Putamen (tissue), 1 donor: ENCODE measurements at places on chromosomes 7 and 10.

- no peak for DNase-seq
Measured at GRCh38 chr10:100984672-100985177, 2.6 kb downstream of the MRPL43 start.

DNA sequence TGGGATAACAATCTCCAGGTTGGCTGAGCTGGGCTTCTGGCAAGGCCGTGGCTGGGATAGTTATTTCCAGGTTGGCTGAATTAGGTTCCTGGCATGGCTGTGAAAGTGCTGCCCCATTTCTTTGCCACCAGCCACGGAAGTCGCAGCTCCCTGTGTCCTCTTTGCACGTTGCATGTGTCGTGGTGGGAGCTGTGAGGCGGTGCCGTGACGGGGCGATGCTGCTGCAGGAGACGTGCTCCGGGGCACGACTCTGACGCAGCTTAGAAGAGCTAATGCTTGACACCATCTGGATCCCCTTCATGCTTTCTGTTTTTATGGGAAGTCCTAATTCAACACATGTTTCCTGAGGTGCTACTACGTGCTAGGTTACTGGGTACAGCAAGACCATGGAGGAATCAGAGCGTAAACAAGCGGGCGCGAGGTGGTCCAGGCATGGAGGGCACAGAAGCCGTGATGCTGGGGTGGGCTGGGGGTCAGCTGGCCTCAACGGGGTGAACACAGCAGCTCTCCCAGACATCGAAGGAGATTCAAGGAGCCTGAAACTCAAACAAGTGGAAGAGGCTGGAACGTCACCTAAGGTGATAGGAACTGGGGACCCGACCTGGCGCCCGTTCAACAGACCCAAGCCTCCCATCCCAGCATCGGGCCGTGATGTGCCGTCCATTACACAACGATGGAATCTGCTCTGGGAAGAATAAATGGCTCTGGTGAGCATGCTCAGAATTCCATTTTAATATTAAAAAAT lies 407.1 kb downstream of the DNAJB6 start:
- DNase-seq: no peak

- no peak for DNase-seq
Measured at GRCh38 chr7:49776994-49777393, 3.6 kb downstream of the VWC2 start.

- no peak for DNase-seq
Measured at GRCh38 chr7:12296051-12296570, 85.0 kb downstream of the TMEM106B start.

GRCh38 chr7:95766657-95767056 lies 5.7 kb upstream of the DYNC1I1 start:
- no peak for DNase-seq

DNA sequence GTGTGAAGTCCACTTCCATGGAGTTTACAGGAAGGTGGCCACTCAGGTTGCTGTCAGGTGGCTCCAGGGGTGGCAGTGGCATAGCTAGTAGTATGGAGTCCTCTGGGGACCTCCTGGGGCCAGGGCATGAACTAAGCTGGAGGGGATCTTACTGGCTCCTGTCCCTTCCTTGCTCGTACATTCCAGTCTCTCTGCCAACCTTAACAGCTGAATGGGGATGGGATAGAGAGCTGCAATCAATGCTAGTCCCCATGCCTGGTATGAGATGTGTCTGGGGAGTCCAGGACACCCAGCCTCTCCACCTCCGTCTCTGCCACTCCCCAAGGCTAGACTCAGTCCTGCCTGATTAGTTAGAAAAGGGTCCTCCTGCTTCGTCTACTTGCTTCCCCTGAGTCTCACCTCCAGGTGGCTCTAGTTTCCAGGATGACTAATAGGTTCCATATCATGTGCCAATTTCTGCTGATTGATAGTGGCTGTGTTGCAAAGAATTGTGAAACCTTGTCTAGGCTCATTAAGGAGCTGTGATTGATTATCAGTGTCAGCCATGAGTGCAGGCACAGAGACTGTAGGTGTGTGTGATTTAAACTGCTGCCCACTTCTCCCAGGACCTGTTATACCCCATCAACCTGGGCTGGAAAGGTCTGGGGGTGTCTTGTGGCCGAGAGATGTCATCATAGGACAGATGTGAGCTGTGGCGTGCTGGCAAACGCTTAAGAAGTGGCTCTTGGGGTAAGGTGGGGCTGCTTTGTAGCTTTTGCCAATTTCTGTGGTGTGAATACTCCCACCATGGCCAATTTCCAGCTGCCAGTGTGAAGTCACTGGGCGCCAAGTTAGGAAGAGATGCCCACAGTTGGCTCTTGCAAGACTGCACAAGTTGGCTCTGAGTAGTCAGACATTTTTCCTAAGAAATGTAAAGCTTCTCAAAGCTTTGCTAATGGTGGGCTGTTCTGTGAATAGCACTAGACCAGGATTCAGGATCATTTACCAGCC lies 59.8 kb downstream of the COL13A1 start:
- DNase-seq: no peak
